ENCODE measurements at places on chromosomes 7 and 10.

- no peak for DNase-seq
Observed at GRCh38 chr10:106504536-106504935, 660.0 kb downstream of the SORCS1 start.

GRCh38 chr7:75536491-75536890, 44.4 kb downstream of the SPDYE5 start:
- no peak for DNase-seq

DNA sequence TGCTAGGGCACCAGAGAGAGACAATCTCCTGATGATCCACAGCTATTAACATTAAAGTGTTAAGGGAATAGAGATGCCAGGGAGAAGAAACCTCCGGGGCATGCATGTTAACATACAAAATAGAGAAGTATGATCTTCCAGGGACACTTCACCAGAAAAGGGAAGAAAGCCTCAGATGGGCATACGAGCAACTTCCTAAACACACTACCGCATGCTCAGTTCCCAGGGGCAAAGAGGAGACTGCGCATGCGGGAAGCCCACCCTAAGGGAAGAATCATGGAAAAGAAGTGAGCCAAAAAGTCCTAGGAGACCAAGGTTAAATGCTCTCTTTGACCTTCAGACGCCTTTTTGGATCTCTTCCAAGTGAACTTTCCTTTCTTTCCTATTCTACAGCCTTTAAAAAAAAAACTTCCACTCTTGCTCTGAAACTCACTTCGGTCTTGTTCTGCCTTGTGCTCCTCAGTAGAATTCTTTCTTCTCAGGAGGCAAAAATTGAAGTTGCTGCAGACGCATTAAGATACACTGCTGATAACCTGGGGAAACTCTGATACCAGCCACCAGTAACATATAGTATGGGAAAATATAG, 1211.3 kb downstream of the REEP3 start:
- no peak for DNase-seq

DNA sequence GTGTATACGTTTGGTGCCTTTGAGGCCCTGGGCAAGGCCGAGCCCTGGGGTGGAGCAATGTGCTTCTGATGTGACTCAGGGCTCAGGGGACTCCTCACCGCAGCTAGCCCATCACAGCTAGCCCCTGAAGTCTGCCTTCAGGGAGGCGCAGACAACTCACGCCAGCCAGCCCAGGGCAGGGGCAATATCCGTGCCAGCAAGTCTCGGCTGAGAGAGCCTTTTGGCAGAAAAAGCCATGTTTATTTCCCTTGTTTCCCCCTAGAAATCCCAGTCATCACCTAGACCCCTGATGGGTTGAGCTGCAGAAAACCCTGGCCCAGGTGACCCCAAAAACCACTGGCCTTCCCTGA, 90.4 kb downstream of the CHST15 start:
- no peak for DNase-seq

- DNase-seq = no peak
Observed at GRCh38 chr7:96388166-96388565, 66.3 kb upstream of the SLC25A13 start.

Measured in stimulated activated CD8-positive, alpha-beta memory T cell treated with anti-CD3 and anti-CD28 coated beads, Interleukin-4, amount 100 ng/mL, for 4 hours (primary cell).